ENCODE measurements at places on chromosomes 1 and 21.

DNA sequence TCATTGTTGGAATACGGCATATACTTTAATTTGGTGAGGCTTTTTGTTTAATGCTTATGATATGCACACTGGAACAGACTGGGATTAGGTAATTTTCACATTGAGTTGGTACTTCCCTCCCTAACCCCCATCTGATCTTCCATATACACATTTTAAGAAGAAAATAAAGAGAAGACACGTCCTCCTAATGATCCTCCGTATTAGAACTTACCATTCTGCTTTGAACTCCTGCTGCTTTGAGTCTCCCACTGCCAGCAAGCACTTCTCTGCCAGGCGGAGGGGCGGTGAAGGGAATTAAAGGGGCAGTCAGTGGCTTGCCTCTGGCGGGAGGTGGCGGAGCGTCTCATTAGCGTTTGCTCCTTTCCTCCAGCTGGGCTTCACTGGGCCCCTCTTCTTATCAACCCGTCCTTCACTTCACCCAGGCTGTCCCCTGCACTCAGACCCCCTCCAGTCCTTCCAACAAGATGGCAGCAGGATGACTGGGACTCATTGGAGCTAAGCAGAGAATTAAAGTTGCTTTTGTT, 433.4 kb downstream of the KIF26B start:
- no peak for DNase-seq

- no peak for DNase-seq
Observed at GRCh38 chr1:218408942-218409341, 63.8 kb downstream of the TGFB2 start.

DNA sequence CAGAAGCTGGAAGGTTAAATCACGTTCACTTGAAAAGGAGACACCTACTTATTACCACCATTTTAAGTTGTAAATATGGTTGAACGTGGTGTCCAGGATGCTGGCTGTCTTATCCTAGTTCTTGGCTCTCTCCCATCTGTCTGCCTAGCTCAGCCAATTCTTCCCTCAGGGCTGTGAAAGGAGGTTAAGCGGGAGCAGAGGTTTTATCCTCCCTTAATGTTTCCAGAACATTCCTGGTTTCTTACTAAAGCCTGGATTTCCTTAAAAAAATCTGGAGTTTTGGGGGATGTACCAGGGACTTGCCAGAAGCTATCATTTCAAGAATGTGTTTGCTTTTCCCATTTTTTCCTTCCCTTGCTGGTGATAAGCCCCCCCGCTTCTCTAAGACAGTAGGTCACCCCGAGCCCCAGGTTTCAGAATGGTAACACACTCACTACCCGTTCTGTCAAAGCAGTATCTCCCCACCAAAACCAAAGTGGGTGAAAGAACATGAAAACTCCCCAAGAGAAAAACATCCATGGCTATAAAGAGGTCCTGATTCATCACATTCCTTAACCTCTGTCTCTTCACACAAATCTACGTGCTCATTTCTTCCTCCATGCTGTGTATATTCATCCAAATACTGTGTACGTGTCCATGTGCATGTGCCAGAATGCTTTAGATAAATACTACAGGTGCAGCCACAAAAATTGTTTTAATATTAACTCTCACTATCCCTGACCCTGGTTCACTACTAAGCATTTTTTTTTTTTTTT, 114.7 kb downstream of the MAP3K21 start:
- no peak for DNase-seq

DNA sequence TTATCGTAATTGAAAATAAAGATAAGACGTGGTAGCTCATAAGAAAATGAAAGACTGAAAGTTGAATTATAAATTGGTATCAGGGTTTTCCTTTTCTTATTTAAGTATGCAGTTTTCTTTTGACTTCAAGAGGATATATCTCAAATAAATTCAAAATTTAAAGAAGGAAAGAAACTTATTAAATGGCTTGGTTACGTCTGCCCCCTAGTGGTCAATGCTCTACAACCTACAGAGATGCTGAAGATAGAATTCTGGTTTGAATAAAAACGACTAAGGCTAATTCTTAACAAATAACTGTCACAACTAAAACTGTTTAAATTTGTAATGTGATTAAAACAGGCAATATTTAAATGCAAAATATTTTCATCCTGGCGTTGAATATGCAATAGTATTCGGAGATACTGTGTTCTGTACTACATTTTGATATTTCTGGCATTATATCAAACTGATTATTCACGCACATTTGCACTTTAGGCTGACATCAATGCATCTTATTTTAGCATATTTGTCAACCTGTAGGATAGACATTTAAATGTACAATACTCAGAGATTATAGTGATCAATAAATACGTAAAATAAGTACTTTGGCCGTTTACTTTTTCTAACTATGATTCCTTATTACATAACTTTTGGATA, 26.8 kb downstream of the IFI44 start:
- peak; percentile 13 for DNase-seq

GRCh38 chr1:175197531-175197930, 5.0 kb upstream of the KIAA0040 start:
- no peak for DNase-seq

GRCh38 chr1:6350416-6351088, 43.0 kb downstream of the ACOT7 start:
- DNase-seq = no peak

DNA sequence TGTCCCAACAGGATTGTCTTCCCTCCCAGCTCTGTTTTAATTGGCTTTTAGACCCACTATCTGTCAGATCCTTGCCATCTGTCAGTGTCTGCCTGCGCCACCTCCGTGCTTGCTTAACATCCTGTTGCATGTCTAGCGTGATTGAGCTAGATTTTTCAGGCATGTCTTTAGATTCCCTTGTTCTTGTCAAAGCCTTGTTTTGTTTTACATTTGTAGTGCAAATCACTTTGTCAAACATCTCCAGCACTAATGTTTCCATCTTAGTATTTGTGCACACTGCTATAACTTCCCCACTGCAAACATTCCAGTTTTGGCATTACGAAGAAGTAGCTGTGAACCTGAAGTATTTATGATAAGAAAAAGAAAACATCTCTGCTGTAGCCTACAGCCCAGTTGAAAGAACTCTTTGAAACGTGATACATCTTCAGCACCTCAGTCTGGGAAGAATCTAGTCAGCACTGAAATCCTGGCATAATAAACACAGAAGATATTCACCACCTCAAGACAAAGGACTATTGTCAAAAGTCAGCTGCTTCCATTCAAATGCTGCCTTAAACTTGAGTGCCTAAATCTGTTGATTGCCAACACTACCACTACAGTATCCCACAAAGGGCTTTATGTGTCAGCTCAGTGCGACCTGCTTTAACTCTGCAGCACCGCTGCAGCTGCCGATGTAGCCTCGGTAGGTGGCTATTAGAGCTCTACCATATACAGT, 105.0 kb downstream of the FNBP1L start:
- DNase-seq = no peak

DNA sequence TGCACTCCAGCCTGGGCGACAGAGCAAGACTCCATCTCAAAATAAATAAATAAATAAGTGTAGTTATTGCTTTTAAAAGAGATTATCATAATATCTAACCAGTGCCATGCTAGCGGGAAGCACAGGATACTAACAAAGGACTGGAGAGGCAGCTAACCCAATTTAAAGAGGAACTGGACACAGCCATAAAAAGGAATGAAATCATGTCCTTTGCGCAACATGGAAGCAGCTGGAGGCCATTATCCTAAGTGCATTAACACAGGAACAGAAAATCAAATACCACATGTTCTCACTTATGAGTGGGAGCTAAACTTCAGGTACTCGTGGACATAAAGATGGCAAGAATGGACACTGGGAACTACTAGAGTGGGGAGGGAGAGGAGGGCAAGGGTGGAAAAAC, 54.9 kb downstream of the TM2D1 start:
- DNase-seq = no peak

GRCh38 chr21:21187579-21187978, 189.4 kb downstream of the NCAM2 start:
- no peak for DNase-seq

GRCh38 chr1:47643306-47644211, 205.7 kb downstream of the FOXD2 start:
- no peak for DNase-seq

DNA sequence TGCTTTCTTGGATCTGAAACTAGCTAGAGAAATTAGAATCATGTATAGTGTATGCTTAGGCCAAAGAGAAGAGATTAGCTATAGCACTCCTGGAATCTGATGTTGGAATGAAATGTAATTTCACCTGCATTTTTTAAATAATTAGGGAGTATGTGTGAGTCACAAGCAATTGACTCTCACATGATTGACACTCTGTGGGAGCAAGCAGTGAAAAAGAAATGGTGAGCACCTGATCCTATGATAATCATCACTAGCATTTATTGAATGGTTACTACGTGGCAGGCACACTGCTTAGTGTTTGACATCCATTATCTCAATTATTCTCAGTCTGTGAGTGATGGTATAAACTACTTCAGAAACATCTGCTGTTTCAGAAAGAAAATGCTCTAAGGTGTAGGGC, 176.6 kb downstream of the NRIP1 start:
- DNase-seq = no peak

GRCh38 chr1:235455097-235455496, 49.2 kb downstream of the B3GALNT2 start:
- no peak for DNase-seq

DNA sequence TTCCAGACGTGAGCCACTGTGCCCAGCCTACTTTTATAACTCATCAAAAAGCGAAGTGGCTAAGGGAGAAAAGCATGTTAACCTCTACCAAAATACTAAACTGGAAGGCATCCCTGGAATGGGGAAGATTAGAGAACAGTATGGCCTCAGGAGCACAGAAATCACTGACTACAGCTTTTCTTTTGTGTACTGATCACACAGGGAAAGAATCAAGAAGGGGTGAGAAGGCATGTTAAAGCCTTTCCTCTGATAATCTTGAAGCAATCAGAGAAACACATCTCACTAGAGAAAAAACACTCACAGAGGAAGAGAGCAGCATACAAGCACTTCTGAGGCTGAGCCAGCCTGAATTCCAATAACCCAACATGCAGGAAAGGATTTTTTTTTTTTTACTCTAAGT, 10.7 kb downstream of the PCAT6 start:
- no peak for DNase-seq

- no peak for DNase-seq
Observed at GRCh38 chr1:172719694-172720138, 60.8 kb downstream of the FASLG start.

DNA sequence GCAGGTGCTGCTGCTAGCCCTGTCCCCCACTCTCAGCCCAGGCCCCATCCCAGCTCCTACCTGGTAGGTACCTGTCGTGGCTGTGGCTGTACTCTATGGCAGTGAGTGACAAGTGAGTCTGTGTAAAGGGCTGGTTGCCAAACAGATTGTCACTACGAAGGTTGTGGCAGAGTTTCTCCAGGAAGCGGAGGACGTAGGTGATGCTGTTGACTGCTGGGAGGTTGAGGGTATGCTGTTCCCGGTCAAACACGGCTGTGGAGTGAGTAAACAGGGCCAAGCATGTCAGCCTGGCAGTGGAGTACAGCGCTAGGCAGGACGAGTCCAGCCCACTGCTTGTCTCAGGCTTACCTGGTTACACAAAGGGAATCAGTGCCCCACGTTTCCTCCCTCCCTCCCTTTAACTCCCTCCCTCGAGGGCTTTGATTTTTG, 24.8 kb upstream of the SLFNL1 start:
- DNase-seq = no peak

DNA sequence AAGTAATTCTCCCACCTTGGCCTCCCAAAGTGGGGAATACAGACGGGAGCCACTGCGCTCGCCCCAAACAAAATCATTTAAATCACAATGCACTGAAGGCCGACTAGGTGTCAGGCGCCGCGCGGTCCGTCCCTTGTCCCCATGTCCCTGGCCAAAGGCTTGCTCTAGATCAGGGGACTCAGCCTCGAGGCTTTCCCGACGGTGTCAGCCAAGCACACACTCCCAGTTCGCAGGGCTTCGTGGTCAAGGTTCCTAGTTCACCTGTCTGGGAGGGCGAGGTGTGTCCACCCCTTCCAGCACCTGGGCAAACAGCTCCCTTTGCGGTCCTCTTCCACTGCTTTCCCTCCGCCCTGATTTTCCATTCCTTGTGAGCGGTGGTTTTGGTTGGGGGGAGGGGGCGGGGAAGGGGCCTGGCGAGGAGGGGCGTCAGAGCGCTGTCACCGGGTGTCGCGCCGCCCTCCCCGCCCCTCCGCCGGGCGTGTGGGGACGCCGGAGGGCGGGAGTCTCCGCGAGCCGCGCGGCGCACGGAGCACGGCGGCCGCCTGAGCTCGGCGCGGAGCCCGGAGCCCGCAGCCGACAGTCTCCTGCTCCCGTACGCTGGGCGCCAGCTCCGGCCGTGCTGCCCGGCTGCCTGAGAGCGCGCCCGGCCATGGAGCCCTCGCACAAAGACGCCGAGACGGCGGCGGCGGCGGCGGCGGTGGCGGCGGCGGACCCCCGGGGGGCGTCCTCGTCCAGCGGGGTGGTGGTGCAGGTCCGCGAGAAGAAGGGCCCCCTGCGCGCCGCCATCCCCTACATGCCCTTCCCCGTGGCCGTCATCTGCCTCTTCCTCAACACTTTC, at the start of gene STUM:
Gene STUM, plus strand, starts transcription at position 509 of the 838 bp plus-strand sequence. Its CDS starts 141 bp downstream, at position 650.
- no peak for DNase-seq

GRCh38 chr1:18182398-18183160, 75.0 kb downstream of the IGSF21 start:
- DNase-seq = peak; percentile 5

- no peak for DNase-seq
Observed at GRCh38 chr1:18534810-18535205, 54.1 kb downstream of the KLHDC7A start.

DNA sequence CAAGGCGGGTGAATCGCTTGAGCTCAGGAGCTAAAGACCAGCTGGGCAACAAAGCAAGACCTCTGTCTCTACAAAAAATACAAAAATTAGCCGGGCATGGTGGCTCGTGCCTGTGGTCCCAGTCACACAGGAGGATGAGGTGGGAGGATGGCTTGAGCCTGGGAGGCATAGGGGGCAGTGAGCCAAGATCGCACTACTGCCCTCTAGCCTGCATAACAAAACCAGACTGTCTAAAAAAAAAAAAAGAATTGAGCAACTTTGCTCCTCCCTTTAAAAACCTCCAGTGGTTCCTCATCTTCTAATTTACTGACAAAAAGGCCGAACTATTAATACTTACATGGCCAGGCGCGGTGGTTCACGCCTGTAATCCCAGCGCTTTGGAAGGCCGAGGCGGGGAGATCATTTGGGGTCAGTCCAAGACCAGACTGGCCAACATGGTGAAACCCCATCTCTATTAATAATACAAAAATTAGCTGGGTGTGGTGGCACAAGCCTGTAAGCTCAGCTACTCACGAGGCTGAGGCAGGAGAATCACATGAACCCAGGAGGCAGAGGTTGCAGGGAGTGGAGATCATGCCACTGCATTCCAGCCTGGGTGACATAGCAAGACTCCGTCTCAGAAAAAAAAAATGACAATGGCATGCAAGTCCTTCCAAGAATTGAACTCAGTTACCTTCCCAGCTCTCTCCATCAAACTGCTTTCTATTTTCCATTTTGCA, 4.4 kb downstream of the ACBD3 start:
- no peak for DNase-seq
